Endothelial cell of umbilical vein (primary cell): ENCODE measurements at places on chromosomes 12 and 14. TPM values are rescaled to one million over a fixed set of nuclear protein-coding genes. Genes with fewer than 3 reads are reported as not detected.

The LRRC10 gene
- total RNA-seq, result not detected in 2 replicates

The VCPKMT gene
- total RNA-seq, result 6.9 and 9.2 TPM in 2 replicates

The PROX2 gene
- total RNA-seq, result not detected in 2 replicates

The NEMP1 gene
- 21.5 and 27.7 TPM in 2 replicates for total RNA-seq

The ACOT6 gene
- not detected in 2 replicates for total RNA-seq

The PLD4 gene
- total RNA-seq, result 0.05 and 0.11 TPM in 2 replicates

- no peak for DNase-seq
These were observed 924.3 kb downstream of the BCL11B start for GRCh38 chr14:98347686-98348085.

GRCh38 chr14:84468153-84468552 lies 1061.8 kb upstream of the FLRT2 start:
- no peak for DNase-seq

- no peak for DNase-seq
These were observed 184.4 kb downstream of the KIF26A start for GRCh38 chr14:104322531-104323366.

DNA sequence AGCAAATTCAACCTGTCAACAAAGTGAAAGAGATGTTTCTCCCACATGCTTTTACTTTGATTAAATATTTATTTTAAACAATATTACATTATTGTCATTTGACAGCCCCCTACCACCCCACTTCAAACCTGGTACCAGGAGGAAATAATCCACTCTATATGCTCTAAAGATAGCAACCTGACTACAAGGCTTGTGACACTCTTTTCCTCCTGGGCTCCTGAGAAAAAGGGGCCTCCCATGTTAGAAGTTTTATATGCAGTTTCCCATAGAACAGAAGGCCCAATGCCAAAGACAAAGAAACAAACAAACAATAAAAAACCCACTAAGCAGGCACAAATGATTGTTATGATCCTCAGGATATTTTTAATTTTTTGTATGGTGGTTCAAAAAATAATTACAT lies 73.6 kb downstream of the RPS29 start:
- peak; percentile 71 for DNase-seq

DNA sequence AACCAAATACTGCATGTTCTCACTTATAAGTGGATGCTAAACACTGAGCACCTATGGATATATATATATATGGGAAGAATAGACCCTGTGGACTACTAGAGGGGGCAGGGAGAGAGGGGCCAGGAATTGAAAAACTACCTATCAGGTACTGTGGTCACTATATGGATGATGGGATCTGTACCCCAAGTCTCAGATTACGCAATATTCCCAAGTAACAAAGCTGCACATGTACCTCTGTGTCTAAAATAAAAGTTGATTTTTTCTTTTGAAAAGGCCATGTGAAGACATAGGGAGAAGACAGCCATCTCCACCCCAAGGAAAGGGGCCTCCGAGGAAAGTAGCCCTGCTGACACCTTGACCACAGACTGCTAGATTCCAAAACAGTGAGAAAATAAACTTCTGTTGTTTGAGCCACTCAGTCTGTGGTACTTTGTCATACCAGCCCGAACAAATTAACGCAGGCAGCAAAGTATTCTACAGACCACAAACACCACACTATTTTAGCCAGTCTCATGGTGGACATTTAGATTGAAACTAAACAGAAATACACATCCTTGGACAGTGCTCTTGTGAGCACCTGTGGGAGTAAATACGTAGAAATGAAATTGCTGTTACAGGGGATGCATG lies 197.1 kb downstream of the EFCAB11 start:
- DNase-seq, result no peak

DNA sequence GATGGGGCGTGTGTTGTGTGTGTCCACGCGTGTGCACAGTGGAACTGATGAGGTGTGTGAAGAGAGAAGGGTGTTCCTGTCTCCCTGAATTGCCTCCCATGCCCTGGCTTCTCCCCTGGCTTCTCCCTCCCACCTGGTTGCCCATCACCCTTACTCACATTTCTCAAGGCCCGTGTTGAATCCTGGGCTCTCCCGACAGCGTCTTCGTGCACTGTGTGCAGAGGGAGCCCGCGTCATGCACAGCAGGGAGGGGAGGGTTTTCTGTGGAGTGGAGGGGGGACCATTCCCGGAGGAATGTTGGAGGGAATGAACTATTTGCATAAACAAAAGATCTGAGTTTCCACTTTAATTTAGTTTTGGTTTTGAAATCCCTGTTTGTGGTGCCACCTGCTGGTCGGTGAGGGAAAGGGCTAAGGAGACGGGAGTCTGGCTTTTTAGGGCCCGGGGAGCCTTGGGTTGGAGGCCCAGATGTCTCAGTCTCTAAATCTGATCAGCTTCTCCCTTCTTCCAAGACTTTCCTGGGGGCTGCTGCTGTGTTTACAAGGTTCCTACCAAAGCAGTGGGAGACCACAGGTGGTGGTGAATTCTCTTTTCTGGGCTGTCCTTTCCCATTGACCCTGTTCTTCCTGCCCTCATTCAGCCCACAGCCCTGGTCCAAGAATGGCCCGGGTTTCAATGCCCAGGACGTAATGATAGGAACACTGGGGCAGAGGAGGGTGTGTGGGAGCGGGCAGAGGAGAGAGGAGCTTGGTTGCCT lies at the start of gene C1R:
Gene C1R, minus strand, starts transcription at position 217 of the 757 bp plus-strand sequence. Its CDS starts 57 bp downstream, at position 160.
- DNase-seq, result peak; percentile 67

- DNase-seq, result no peak
These were observed 17.7 kb upstream of the LRP1-AS start for GRCh38 chr12:57164966-57165625.

DNA sequence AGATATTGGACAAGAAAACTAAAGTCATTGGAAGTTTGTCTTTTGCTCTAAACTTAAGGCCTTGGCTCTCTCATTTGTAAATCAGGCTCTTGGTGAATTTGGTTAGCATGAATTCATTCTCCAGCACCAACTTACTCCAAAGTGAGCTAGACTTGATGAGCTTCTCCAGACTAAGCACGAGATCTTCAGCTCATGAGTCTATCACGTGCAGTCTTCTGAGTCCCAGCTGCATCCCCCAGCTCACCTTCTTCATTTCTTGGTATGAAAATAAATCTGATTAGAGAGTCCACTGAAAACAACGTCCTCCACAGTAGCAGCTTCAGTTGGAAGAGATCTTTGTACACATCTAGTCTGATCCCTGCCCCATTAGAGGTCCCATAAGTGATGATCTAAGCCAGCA lies 52.5 kb upstream of the DDX11 start:
- no peak for DNase-seq

DNA sequence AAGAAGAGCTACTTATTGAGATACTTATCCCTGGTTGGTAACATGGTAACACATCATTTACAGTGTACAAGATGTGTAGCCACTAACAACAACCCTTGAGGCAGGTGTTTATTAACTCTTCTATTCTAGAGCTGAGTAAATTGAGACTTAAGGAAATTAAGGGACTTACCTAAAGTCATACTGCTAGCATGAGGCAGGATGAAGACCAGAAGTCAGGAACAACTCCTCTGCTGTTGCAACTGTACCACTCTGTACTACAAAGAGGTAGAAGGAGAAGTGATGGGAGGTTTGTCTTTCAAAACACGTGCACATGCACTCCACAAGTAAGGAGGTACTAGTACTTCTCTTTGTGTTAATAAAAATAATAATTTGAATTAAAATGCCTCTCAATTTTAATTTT lies 79.9 kb downstream of the LLPH start:
- no peak for DNase-seq

DNA sequence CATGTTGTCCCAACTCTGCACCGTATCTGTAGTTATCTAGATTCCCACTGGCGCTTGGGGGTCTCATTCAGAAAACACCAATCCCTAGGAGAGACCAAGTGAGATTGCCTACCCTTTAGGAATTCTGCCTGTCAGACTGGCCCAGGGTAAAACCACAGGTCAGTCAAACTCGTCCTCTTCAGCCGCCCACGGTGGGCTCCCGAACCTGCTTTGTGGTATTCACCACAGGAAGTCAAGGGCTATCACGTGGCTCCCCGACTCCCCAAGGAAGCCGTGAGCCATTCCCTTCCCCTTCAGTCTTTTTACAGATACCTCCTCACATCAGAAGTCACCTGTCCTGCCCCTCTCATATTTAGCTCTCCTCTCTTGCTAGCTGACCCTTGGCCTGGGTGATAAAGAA lies 159.9 kb downstream of the EGLN3 start:
- no peak for DNase-seq

DNA sequence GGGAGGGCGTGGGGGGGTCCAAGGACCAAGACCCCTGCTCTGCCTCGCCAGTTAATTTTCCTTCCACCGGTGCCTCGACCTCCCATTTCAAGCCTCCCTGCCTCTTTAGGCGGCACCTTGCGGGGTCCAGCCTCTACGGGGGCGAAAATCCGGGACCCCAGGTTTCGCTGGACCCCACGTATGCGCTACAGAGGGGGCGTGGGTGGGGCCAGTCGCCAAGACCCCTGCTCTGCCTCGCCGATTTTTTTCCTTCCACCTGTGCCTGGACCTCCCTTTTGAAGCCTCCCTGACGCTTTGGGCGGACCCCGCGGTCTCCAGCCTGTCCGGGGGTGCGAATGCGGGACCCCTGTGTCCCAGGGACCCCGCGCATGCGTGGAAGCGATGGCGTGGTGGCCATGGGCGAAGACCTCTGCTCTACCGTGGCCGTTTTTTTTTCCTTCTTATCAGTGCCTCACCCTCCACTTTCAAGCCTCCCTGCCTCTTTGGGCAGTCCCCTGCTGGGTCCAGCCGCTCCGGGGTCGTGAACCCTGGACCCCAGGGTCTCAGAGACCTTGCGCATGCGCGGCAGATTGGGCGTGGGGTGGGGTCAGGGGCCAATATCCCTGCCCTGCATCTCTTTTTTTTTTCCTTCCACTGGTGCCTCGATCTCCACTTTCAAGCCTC lies 324.2 kb downstream of the ALG10 start:
- no peak for DNase-seq

DNA sequence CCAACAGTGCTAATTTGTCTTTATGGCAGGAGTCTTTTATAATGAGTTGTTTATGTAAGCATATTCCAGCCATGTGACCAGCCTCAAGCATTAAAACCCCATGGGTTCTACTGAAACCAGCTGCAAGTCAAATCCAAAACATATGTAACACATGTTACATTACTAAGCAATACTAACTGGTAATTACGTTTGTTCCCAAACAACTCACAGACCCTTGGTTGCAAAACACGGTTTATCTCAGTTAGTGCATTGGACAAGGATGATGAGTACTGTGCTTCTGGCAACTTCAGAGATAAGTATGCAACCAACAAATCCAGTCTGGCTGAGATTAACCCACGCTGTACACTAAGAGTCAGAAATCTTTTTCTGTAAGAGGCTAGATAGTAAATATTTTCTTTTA lies 110.1 kb upstream of the FAR2 start:
- no peak for DNase-seq

DNA sequence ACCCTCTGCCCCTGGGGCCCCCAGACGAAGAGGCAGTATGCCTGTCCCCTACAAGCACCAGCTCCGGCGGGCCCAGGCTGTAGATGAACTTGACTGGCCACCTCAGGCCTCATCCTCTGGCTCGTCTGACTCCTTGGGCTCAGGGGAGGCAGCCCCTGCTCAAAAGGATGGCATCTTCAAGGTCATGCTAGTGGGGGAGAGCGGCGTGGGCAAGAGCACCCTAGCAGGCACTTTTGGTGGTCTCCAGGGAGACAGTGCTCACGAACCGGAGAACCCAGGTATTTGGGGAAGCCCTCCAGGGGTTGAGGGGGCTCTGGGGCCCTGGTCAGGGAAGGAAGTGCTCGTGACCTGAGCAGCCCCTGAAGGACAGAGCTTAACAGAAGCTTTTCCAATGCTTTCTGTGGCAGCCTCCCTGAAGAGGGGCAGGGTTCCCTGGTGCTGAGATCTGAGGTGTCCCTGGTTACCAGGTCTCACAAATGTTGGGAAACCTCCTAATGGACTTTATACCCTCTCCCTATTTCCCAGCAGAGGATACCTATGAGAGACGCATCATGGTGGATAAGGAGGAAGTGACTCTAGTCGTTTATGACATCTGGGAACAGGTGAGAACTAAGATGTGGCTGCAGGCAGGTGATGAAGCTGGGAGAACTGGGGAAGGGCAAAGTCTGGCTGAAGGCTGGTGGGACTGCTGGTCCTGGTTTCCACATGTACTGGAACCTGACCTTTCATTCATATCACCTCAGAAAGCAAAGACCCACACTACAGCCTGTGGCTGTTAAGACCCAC lies 1.9 kb downstream of the REM2 start:
- no peak for DNase-seq

DNA sequence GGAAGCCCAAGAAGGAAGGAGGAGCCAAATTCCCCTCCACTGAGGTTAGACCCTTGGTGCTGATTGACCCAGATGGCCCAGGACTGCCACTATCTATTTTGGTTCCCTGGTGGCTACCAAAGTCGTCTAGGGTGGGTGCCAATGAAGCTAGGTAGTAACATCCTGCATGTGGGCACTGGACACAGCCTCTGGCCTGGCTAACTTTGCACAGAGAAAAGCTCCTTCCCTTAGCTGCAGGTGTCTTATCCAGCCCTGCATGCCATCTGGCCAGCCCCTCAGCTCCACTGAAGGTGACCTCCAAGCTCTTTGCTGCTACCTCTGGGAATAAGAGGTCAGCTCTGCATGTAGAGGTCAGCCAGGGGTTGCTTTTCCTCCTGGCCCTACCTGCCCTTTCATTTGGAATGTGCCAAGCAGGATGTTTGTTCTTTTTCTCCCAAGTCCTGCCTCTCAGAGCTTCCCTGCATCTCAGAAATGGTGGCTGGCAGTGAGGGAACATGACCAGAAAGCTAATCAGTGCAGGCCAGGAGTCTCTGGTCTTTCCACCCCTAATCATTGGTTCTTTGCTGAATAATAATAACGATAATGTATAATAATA lies 34.0 kb downstream of the JDP2 start:
- no peak for DNase-seq

GRCh38 chr14:29442696-29443095 lies 485.0 kb downstream of the PRKD1 start:
- peak; percentile 76 for DNase-seq

DNA sequence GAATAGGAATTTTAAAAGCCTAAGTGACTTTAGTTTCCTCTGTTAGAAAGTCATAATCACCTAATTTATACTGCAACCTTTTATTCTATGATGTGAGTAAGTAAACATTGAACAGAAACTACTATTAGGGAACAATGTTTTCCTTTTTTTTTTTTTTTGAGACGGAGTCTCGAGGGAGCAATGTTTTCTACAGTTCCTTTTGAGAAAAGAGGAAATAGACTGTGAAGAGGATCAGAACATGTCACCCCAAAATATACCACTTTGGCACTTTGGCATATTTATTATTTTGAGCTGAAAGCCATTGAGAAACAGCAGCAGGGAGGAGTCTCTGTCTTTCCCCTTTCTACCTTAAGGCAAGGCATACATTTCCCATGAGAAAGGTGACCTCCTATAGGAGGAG lies 162.7 kb upstream of the CNOT2 start:
- DNase-seq, result no peak
